ENCODE measurements at places on chromosomes 3 and 15.
A peak's percentile ranks its signal among the peaks of the same experiment; 100 is the strongest.

GRCh38 chr15:57018151-57018550 lies 99.7 kb downstream of the TCF12 start:
- peaks cover 14% of the 10 kb centered on the region for H3K4me1 ChIP-seq
- H3K27ac ChIP-seq: no peak overlapping the region
- no peak overlapping the region for H3K4me3 ChIP-seq
- H3K27me3 ChIP-seq: no peaks in the 10 kb centered on the region
- DNase-seq: no peak
- no peaks in the 10 kb centered on the region for H3K36me3 ChIP-seq

GRCh38 chr3:161957467-161957866 lies 460.9 kb downstream of the OTOL1 start:
- no peaks in the 10 kb centered on the region for H3K27me3 ChIP-seq
- H3K27ac ChIP-seq: no peak overlapping the region
- DNase-seq: no peak
- H3K4me3 ChIP-seq: no peak overlapping the region
- H3K4me1 ChIP-seq: no peaks in the 10 kb centered on the region
- H3K36me3 ChIP-seq: no peaks in the 10 kb centered on the region

GRCh38 chr3:77835921-77836320 lies 796.0 kb downstream of the ROBO2 start:
- H3K36me3 ChIP-seq: no peaks in the 10 kb centered on the region
- H3K27me3 ChIP-seq: no peaks in the 10 kb centered on the region
- no peak overlapping the region for H3K27ac ChIP-seq

- H3K4me1 ChIP-seq: no peaks in the 10 kb centered on the region
- no peak overlapping the region for H3K27ac ChIP-seq
- DNase-seq: no peak
Observed at GRCh38 chr3:138694287-138695007, 85.9 kb downstream of the FAIM start.

DNA sequence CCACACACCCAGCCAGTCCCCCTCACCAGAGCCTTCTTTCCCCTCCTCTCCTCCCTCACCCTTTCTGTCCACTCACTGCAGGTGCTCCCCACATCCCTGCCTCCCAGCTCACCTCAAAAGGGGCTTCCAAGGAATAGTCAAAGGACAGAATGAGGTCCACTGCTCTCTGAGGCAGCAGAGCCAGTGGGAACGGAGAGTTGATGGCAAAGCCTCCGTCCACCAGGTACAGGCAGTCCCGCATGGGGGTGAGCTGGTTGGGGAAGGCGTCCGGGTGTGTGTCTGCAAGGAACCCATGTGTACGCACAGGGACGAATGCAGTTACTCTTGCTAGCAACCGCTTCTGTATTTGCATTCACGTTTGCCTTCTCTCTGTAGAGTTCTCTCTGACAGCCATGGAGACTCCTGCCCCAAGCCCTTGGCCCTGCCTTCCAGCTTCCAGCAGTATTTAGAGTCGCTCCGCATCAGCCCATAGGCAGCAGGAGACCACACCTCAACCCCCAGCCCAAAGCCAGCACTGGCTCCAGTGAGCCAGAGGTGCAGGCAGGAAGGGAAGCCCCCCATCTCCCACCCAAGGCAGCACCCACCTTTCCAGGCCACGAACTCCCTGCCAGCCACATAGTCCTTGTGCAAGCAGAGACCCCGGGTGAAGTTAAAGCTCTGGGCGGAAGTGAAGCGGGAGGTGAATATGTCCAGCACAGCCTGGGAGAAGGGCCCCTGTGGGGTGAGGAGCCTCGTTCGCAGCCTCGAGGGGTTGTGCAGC lies 12.4 kb downstream of the PLA2G4F start:
- H3K4me3 ChIP-seq: no peak overlapping the region

GRCh38 chr15:91517491-91518200 lies 335.9 kb upstream of the SLCO3A1 start:
- no peaks in the 10 kb centered on the region for H3K36me3 ChIP-seq
- DNase-seq: no peak
- no peak overlapping the region for H3K4me3 ChIP-seq
- no peak overlapping the region for H3K27ac ChIP-seq

- no peaks in the 10 kb centered on the region for H3K27me3 ChIP-seq
- no peaks in the 10 kb centered on the region for H3K36me3 ChIP-seq
- H3K4me3 ChIP-seq: no peak overlapping the region
- DNase-seq: no peak
- H3K4me1 ChIP-seq: no peaks in the 10 kb centered on the region
Observed at GRCh38 chr3:67109651-67110204, 111.6 kb downstream of the KBTBD8 start.

DNA sequence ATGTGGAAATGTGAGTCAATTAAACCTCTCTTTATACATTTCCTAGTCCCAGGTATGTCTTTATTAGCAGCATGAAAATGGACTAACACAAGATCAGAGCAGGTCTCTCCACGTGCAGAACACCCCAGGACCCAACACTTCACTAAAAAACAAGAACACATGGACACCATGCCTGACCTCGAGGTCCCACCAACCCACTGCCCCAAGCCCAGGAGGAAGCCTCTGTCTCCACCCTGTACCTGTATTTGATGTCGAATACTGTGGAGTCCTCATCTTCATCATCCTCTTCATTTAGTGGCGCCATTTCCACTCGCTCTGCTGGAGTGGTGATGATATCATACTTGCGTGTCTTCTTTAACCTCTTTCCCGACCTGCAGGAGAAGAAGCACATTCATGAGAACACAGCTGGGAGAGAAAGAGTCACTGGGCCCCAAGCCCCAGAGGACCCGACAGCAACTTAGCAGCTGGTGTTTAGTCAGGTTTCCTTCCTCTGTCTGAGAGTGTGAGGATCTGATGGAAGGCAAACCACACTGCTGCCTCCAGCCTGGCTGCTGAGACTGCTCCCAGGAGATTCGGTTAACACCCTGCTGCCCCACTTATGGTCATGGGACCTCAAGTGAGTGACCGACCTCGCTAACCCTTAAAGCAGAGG lies 25.5 kb downstream of the FAM174B start:
- no peaks in the 10 kb centered on the region for H3K27me3 ChIP-seq
- no peak overlapping the region for H3K4me3 ChIP-seq
- H3K36me3 ChIP-seq: no peaks in the 10 kb centered on the region

- no peaks in the 10 kb centered on the region for H3K27me3 ChIP-seq
- H3K4me3 ChIP-seq: no peak overlapping the region
- peak overlapping the region; percentile 8 for H3K27ac ChIP-seq
- no peaks in the 10 kb centered on the region for H3K36me3 ChIP-seq
Observed at GRCh38 chr3:193929373-193929772, 206.6 kb upstream of the HES1 start.

DNA sequence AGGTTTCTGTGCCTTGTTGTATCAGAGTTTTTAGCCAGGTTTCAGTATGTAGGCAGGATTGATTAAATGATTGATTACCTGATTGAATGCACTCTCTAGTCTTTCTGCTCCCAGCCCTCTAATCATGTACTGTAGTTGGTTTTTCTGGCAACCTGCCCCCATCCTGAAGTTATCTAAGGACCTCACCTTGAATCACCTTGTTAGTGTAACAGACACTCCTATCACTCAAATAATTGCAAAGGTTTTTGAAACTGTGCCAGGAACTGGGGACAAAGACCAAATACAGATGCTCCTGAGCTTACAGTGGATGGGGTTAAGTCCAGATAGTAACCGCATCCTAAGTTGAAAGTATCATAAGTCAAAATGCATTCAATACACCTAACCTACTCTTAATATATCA lies 141.5 kb upstream of the EIF1B start:
- no peaks in the 10 kb centered on the region for H3K36me3 ChIP-seq
- no peak overlapping the region for H3K27ac ChIP-seq
- DNase-seq: no peak

GRCh38 chr15:55279746-55280351 lies 9.8 kb downstream of the RAB27A start:
- peaks cover 23% of the 10 kb centered on the region for H3K4me1 ChIP-seq
- no peaks in the 10 kb centered on the region for H3K27me3 ChIP-seq
- H3K4me3 ChIP-seq: no peak overlapping the region
- H3K27ac ChIP-seq: no peak overlapping the region
- peaks cover 4% of the 10 kb centered on the region for H3K36me3 ChIP-seq

GRCh38 chr15:50940506-50940905 lies 32.0 kb downstream of the AP4E1 start:
- H3K27me3 ChIP-seq: no peaks in the 10 kb centered on the region
- H3K36me3 ChIP-seq: peaks cover 61% of the 10 kb centered on the region
- DNase-seq: no peak
- no peak overlapping the region for H3K4me3 ChIP-seq

GRCh38 chr3:50627407-50628051 lies 10.6 kb downstream of the MAPKAPK3 start:
- peaks cover 58% of the 10 kb centered on the region for H3K4me1 ChIP-seq
- no peak overlapping the region for H3K4me3 ChIP-seq
- DNase-seq: no peak
- H3K27me3 ChIP-seq: no peaks in the 10 kb centered on the region
- no peaks in the 10 kb centered on the region for H3K36me3 ChIP-seq
- peak overlapping the region; percentile 79 for H3K27ac ChIP-seq

DNA sequence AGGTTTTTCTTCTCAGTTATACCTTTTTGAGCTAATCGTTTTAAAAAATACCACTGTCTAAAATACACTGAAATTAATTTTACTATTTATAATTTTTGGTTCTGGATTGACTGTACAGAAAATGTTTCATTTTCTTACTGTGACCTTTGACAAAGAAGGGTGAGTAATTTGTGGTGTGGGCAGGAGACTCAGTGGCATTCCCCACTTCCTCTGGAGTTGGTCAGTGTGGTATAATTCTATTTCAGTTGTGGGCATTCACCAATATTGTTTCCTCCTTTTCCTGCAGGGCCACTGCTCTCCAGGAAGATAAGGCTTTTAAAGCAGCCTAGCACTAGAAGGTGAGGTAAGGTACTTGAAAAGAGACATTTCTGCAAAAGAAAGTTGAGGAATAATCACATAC lies 6.5 kb downstream of the DAG1 start:
- DNase-seq: no peak
- H3K4me3 ChIP-seq: no peak overlapping the region
- H3K36me3 ChIP-seq: no peaks in the 10 kb centered on the region
- H3K27me3 ChIP-seq: no peaks in the 10 kb centered on the region
- no peak overlapping the region for H3K27ac ChIP-seq

- no peak for DNase-seq
- no peak overlapping the region for H3K4me3 ChIP-seq
- H3K36me3 ChIP-seq: no peaks in the 10 kb centered on the region
- peaks cover 14% of the 10 kb centered on the region for H3K4me1 ChIP-seq
- H3K27me3 ChIP-seq: no peaks in the 10 kb centered on the region
- H3K27ac ChIP-seq: no peak overlapping the region
Observed at GRCh38 chr3:184676927-184677326, 34.9 kb downstream of the MAGEF1 start.

DNA sequence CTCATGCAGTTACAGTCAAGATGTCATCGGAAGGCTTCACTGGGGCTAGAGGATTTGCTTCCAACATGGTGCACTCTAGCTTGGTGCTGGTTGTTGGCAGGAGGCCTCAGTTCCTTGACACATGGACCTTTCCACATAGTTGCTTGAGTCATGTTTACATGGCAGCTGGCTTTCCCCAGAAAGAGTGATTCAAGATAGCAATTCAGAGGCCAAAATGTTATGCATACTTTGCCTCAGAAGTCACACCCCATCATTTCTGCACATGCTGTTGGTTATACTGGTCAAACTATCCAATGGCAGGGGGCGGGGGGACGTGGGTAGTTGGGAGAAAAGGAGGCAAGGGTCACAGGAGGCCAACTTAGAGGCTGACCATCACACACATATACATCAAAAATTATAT lies 58.7 kb downstream of the FOXB1 start:
- H3K4me3 ChIP-seq: no peak overlapping the region
- no peak overlapping the region for H3K27ac ChIP-seq
- H3K36me3 ChIP-seq: no peaks in the 10 kb centered on the region
- no peaks in the 10 kb centered on the region for H3K4me1 ChIP-seq
- DNase-seq: no peak

DNA sequence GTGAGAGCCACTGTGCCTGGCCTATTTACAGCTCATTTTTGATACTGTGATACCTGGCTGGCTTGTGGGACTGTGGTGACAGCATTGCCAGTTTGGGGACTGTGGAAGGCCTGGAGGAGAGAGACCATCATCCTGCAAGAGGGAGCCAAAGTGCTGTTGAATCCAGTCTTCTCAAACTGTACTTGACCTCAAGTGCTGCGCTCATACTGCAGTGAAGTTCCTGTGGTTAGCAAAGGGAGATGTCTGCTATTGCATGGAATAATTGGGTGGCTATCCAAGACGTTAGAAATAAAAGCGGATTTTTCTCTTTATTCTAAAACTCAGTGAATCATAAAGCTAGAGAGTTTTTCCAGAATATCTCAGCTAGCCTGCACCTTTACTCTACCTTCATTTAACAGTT lies 83.4 kb downstream of the CCK start:
- H3K4me3 ChIP-seq: no peak overlapping the region
- no peaks in the 10 kb centered on the region for H3K36me3 ChIP-seq
- H3K4me1 ChIP-seq: peaks cover 59% of the 10 kb centered on the region

DNA sequence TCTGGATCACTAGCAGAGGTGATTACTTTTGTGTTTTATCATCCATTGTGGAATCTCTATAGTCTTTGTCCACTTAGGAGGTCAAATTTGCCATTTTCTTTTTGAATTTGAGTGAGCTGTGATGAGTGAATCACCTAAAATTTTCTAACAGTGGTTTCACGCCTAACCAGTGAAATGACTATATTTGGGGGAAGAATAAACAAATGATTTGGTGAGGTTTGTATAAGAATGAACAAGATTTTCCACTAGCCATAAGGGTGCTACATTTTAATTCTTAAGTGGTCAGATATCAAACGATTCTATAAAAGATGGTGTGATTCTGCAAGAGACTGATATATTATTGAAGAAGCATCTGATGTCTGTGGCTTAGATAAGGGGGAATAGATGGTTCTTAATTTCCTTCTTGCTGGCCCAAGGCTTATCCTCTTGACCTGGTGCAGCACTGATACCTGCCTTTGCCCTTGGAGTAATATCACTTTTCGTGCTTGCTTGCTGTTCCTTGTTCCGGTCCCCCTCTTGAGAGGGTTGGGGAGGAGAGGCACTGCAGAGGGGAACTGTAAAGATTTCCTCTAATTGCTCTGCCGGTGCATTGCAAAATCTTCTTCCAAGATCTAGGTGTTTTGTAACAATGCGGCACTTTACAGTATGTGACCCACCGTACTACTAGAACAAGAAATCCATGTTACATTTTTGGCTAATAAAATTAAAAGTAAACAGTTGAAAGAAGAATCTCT lies 14.5 kb downstream of the C3orf20 start:
- no peaks in the 10 kb centered on the region for H3K36me3 ChIP-seq
- H3K27ac ChIP-seq: no peak overlapping the region
- no peaks in the 10 kb centered on the region for H3K27me3 ChIP-seq
- no peak overlapping the region for H3K4me3 ChIP-seq
- H3K4me1 ChIP-seq: no peaks in the 10 kb centered on the region
- DNase-seq: no peak

- no peaks in the 10 kb centered on the region for H3K27me3 ChIP-seq
- H3K4me1 ChIP-seq: peaks cover 3% of the 10 kb centered on the region
- H3K36me3 ChIP-seq: no peaks in the 10 kb centered on the region
- H3K27ac ChIP-seq: no peak overlapping the region
- H3K4me3 ChIP-seq: no peak overlapping the region
Observed at GRCh38 chr3:182592747-182593146, 200.6 kb upstream of the ATP11B start.

GRCh38 chr3:8507496-8507895 lies 5.9 kb downstream of the LMCD1 start:
- H3K36me3 ChIP-seq: no peaks in the 10 kb centered on the region
- H3K27ac ChIP-seq: no peak overlapping the region
- H3K4me1 ChIP-seq: peaks cover 21% of the 10 kb centered on the region
- H3K4me3 ChIP-seq: no peak overlapping the region
